ENCODE measurements at places on chromosomes 16 and 17. TPM values are rescaled to one million over a fixed set of nuclear protein-coding genes. Genes with fewer than 3 reads are reported as not detected.

DNA sequence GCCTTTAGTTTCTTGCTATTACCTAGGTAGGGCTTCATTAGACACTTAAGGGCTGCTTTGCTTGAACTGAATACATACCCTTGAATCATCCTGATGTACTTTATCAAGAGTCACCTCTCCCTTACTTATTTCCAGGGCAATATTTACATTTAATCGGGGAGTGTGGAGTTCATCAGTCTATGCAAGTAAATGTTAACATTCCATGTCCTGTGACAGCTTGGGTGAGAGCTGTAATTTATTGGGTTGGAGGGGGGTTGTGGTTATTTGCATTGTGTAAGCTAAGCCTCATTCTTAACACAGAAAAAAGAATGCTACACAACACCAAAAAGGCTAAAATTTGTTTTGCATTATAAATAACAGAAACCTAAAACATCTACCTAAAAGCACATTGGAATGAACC lies 16.7 kb downstream of the KCNJ16 start:
- DNase-seq, result no peak

GRCh38 chr17:37786481-37786880 lies 41.6 kb upstream of the HNF1B start:
- no peak for DNase-seq

DNA sequence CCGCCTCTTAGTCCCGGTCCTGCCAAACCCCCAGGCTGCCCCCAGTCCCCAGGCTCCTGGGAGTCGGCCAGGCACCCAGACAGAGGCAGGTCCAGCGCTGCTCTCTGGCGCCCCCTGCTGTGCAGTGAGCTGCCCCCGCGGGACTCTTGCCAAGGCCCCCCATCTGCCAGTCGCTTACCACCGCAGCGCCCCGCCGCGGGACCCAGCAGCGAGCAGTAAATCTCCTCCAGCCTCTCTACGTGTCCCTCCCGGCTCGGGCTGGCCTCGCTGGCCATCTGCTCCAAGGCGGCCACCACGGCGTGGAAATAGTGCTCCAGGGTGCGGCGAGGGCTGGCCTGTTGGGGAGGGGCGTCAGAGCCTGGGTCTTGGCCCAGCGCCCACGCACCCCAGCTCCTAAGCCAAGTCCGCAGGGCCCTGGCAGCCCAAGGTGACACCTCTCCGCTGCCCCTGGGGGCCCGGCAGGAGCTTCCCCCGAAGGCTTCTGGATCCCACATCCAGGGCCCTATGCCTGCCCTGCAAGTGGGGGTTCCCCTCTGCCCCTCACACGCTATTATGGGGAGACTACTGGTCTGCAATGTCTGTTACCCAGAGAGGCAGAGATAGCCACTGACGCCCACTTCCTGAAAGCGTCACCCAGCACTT lies 33.7 kb upstream of the MFSD6L start:
- DNase-seq, result no peak

GRCh38 chr17:27608328-27609230 lies 22.4 kb upstream of the LGALS9 start:
- no peak for DNase-seq

DNA sequence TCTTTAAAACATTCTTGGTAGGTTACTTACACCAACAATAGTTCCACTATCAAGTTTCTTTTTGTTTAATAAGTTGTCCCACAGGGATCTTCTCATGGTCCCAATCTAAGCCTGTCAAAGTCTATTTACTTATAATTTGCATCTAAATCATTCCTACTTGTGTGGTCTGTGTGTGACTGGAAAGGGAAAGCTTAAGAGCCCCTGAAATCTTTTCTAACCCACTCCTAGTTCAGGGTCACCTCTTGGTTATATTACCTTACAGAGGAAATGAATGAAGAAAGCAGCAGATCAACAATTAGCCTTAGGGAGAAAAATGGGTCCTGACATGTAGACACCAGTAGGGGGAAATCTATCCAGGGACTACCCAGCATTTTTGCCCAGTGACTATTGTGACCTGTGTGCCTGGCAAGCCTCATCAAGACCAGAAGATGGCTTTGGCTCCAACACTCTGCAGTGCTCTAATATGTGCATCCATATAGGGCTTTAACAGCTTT lies 110.4 kb upstream of the HAS3 start:
- DNase-seq, result peak; percentile 16

GRCh38 chr17:38330941-38331411 lies 12.8 kb downstream of the GPR179 start:
- DNase-seq, result no peak

- peak; percentile 81 for DNase-seq
Observed at GRCh38 chr16:85819245-85819644, 19.8 kb downstream of the COX4I1 start.

DNA sequence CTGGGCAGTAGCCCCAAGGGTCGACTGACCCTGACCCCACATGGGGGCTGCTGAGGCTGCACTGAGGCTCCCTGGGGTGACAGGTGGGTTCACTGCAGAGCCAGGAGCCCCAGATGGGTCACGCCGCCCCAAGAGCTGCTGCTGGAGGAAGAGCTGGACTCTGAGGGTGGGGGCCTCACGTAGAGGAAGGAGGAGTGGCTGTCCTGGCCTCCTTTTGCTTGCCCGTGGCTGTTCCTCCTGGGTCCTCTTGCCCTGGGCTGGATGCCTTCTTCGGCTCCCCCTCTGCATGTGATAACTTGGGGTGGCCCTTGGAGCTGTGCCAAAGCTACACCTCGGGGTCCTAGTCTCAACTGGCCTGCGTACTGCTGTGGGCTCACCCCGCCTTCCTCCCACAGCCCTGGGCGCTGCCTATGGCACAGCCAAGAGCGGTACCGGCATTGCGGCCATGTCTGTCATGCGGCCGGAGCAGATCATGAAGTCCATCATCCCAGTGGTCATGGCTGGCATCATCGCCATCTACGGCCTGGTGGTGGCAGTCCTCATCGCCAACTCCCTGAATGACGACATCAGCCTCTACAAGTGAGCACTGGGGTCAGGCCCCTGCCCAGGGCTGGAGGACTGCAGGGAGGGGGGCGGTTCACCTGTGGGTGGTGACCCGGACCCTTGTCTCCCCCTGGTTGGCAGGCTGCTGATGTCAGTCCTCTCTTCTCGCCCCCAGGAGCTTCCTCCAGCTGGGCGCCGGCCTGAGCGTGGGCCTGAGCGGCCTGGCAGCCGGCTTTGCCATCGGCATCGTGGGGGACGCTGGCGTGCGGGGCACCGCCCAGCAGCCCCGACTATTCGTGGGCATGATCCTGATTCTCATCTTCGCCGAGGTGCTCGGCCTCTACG lies 1.1 kb upstream of the AMDHD2 start:
- no peak for DNase-seq

- no peak for DNase-seq
Observed at GRCh38 chr17:34269969-34270368, at the start of gene CCL7. TSS of gene CCL7 (plus strand) at chr17:34270221. CDS start at chr17:34270291, 70 bp downstream.

DNA sequence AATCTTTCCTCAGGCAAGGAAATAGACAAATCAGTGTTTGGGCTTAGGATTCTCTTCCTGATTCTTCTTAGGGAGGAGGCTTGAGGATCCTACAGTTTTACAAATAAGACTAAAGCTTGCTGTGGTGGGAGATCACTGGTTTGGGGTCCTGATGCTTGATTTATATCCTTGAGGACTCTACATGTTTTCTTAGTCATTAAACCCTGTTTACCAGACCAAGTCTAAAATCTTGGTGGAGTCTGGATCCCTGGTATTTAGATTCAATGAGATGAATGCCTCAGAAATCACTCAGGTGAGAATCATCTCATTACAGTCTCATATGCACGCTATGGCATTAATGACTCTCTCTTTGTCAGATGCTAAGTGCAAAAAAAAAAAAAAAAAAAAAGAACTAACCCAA lies 304.3 kb upstream of the SALL1 start:
- DNase-seq, result no peak

GRCh38 chr16:65069766-65070165 lies 52.1 kb downstream of the CDH11 start:
- no peak for DNase-seq

- peak; percentile 44 for DNase-seq
Observed at GRCh38 chr17:76530095-76530723, 7.3 kb downstream of the CYGB start.

DNA sequence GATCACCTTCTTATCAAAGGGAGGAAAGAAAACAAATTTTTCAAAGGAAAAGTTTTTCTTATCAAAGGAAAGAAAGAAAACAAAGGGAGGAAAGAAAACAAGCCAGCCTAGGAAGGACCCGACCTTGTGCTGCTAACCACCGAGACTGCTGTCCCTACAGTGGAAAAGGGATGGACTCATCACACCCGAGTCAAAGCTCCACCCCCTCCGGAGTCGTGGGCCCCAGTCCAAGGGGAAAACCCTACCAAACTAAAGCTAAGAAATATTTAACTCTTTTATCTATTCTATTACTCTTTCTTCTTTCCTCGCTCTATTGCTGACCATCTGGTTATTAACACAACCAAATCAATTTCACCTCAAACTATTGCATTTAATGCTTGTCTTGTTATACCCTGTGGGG lies 6.1 kb upstream of the ENDOV start:
- DNase-seq, result peak; percentile 20

The CAPNS2 gene
- total RNA-seq, result 8.6 TPM

The AHSP gene
- total RNA-seq, result not detected

The RNF112 gene
- total RNA-seq, result 1.7 TPM

The ATP5PD gene
- total RNA-seq, result 172 TPM

The SPNS1 gene
- 18.6 TPM for total RNA-seq
